ENCODE measurements at places on chromosomes 16 and 17. TPM values are rescaled to one million over a fixed set of nuclear protein-coding genes. Genes with fewer than 3 reads are reported as not detected.

EVPL gene
- total RNA-seq = 0.16 TPM

PRR29 gene
- 1.8 TPM for total RNA-seq

OTOA gene
- total RNA-seq = 0.11 TPM

ABCA9 gene
- 0.27 TPM for total RNA-seq

CLEC3A gene
- total RNA-seq = not detected

ASGR1 gene
- total RNA-seq = 0.91 TPM

ZACN gene
- total RNA-seq = 0.18 TPM

ZNF423 gene
- not detected for total RNA-seq

CETP gene
- not detected for total RNA-seq

SDK2 gene
- 2.3 TPM for total RNA-seq

SKAP1 gene
- total RNA-seq = 112 TPM

SSTR5 gene
- not detected for total RNA-seq

SMIM5 gene
- 0.52 TPM for total RNA-seq
